Stimulated activated CD4-positive, alpha-beta T cell treated with anti-CD3 and anti-CD28 coated beads, Interleukin-4, amount 100 ng/mL, for 24 hours (primary cell): ENCODE measurements at places on chromosomes 6 and 20.

- no peak for DNase-seq
These were observed 35.0 kb upstream of the COL21A1 start for GRCh38 chr6:56282391-56282790.

- DNase-seq, result peak; percentile 73
These were observed 28.9 kb upstream of the CCR6 start for GRCh38 chr6:167093922-167094432.

GRCh38 chr20:1434571-1435336 is 31.9 kb downstream of the NSFL1C start:
- DNase-seq, result peak; percentile 58

DNA sequence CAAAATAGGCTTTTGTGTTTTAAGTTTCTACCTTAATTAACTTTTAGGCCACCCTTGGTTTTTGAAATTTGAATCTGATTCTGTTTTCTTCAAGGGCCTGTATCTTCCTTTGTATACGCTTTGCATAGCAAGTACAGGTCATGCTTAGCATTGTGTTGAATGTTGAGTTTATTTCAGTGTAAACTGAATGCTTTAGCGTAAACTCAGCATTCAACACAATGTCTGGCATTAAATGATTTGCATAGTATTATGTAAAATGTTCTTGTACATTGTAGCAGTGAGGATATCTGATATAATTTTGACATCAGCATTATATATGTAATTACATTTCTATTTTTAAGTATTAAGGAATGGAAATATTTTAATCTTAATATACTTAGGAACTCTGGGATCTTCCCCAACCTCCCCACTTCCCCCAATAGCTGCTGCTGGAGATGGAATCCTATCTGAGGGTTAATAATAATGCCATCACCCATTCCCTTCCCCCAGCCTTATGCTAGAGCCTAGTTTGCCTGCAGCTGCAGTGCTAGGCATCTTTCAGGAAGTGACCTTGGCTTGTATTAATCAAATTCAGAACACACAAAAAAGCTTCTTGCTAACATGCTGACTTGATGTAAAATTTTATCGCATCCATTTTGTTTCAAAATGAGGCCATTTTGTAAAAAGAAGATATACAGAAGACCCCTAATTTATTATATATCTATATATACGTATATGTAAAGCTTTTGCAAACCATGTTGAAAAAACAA is 73.1 kb downstream of the NCOA3 start:
- no peak for DNase-seq

DNA sequence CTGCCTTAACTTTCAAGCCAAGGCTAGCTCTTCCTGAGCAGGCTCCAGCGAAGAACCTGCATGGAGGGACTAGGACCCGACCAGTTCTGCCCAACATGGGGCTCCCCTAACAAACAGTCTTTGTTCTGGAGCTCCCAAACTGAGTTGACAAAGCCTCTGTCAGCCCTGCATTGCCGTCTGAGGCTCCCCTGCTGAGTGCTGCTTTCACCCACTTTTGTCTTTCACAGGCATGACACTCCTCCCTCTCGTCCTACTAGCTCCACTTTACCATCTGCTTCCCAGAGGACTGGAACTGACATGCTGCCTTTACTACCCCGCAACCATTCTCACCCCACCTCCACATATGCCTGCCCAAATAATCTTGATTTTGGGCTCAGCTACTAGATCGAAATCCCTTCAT is 45.1 kb upstream of the B4GALT5 start:
- no peak for DNase-seq

DNA sequence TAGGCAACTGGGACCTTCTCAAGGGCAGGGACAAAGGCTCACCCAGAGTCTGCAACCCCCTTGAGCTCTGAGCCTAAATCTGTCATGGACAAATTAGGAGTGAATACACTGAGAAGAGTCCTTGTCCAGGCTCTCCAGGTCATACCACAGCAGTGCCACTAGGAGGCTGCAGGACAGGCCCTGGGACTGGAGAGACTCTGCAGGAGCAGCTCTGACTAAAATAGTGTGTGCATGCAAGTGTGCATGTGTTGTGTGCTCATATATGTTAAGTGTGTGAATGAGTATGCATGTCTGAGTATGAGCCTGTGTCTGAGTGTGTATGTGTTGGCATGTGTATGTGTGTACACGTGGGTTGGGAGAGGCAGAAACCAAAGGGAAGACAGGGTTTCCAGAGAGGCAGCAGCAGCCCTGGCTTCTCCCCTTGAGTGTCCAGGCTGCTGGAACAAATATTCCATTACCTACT is 27.1 kb downstream of the MRPL14 start:
- peak; percentile 16 for DNase-seq

GRCh38 chr6:38676236-38676973 is 26.5 kb downstream of the GLO1 start:
- DNase-seq, result no peak

- no peak for DNase-seq
These were observed 323.3 kb downstream of the GRIK2 start for GRCh38 chr6:101716810-101717209.

DNA sequence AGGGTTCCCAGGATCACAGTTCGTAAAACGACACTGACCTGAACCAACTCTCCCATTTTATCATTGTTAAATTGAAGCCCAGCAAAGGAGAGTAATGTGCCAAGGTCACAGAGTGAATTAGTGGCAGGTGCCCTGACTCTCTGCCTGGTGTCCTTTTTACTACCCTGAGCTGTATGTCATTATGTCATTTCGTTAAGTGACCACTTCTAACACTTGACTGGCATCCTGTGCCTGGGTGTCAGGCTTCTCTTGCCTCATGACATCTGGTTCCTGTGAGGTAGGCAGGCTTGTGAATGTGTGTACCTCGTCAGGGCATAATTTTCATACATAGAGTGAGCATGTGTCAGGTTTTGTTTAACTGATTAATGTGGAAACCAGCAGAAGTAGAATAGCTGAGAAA is 48.6 kb downstream of the RALY start:
- no peak for DNase-seq

GRCh38 chr6:116363759-116364158 is 7.0 kb upstream of the DSE start:
- DNase-seq, result no peak

DNA sequence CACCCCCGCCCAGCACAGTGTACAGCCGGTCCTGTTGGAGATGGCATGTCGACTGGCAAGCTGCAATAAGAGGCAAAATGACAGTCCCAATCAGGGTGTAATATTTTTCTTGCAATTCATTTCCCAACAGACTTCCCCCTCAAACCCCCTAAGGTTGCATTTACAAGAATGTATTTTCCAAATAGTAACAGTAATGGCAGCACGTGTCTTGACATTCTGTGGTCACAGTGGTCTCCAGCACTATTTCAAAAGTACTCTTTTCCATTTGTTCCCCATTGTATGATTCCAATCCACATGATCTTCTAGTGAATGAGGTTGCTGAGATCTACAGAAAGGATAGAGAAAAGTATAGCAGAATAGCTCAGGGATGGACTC is 97.8 kb upstream of the CARMIL1 start:
- no peak for DNase-seq

DNA sequence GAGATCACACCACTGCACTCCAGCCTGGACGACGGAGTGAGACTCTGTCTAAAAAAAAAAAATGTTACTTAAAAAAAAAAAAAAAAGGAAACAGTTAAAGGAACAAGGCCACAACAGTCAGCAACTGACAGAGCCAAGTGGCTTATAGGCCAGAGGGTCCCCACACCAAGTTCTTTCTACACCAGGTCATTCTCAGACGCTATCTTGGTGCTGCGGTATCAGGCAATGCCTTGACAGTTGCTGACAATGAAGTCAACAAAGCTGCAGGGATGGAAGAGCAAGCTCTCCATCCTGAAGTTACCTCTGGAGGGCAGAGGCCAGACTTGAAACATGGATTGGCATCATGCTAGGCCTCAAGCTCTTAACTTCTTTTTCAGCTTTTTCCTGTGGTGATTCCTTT is 31.9 kb downstream of the COMMD7 start:
- no peak for DNase-seq

- DNase-seq, result no peak
These were observed 161.4 kb upstream of the PMEPA1 start for GRCh38 chr20:57871237-57871632.

GRCh38 chr6:90596967-90597539 is 10.2 kb upstream of the MAP3K7 start:
- DNase-seq, result no peak

GRCh38 chr6:125745281-125746018 is 4.0 kb upstream of the HEY2 start:
- DNase-seq, result no peak

DNA sequence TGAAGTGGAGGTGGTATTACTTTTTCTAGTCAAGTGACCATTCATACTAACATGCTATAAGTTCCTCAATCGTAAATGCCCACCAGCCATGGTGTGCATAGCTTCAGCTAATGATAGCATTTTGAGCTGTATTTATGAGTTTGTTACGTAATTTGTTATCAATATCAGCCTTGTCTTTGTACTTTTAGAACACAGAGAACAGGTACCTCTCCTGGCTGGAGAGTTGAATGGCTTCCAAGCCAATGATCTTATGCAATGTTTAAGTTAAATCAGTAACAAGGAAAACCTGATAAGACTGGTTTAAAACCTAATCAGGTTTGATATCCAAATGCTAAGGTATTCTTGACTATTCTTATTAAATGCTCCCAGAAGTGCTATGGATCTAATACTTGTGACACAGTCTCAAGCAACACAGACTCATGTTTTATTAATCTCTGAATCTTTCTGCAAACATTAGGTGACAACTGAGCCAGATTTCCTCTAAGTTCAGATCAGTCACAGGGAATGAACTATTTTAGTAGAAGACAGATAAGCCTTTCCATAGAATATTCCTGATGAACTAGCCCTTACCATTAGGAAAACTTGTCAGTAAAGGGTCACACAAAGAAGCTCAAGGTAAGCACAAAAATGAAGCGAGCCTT is 154.8 kb downstream of the PTPRK start:
- no peak for DNase-seq

- DNase-seq, result no peak
These were observed 135.5 kb downstream of the CLIC5 start for GRCh38 chr6:45880159-45880558.

DNA sequence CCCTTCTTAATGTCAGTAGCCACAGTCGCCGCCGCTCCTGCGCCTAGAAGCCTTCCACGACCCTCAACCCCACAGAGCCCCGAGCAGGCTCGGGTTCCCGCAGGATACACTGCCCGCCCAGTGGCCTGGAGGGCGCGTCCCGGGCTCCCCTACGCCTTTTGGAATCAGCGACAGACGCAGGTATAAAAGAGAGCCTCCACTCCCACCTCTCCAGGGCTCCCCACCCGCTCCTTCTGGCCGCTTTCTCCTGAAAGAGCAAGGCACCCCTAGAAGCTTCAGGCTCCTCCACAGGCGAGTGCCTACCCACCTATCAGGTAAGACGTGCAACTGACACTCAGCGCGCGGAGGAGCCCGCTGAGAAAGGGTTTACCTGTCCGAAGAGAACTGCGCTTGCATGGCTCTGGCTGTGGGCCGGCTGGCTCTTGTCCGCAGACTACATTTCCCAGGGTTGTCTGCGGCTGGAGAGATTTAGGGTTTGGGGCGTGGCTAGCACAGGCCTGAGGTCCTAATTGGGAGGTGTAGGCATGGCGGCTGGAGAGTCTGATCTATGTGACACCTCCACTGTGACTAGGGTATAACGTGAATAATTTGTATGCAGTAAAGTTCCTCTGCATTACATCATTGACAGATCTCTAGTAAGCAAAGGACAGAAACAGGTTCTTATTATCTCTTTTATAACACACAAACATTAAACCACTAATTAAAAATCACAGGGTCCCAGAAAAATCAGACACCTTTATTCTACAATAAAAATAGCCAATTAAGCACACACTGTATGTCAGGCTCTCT is 13.5 kb upstream of the ZNF391 start:
- DNase-seq, result peak; percentile 78

DNA sequence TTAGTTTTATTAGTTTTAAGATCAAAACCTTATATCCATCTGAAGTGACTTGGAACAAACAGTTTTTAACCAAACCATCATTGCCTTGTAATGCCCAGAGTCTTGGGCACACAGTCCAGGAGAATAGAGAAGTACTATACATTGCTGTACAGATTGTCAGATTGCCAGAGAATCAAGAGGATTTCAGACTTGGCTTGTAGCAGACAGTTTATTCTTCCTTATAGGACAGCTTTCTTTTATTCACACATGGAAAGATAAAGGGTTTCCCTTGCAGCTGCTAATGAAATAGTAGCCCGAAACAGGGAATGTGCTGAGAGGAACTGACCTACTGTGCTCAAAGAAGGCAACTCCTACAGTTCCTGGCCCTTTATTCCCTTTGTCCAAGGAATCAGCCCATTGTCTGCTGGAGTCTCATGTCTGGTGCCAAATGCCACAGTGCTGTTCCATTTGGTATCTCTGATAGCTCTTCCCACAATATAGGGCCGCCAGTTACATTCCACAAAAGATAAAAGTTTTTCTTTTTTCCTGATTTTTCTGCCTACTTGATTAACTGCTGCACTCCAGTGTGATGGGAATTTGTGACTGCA is 30.6 kb downstream of the DCBLD1 start:
- DNase-seq, result no peak

- DNase-seq, result no peak
These were observed 17.4 kb upstream of the MICB start for GRCh38 chr6:31480574-31480973.
